ENCODE measurements at places on chromosomes 2 and 18. TPM values are rescaled to one million over a fixed set of nuclear protein-coding genes. Genes with fewer than 3 reads are reported as not detected.

DIS3L2 gene
- 14.7 TPM for total RNA-seq

TRIM43 gene
- total RNA-seq = not detected

RIT2 gene
- total RNA-seq = not detected

CDKL4 gene
- total RNA-seq = 0.91 TPM

EML4 gene
- 59.7 TPM for total RNA-seq
